ENCODE measurements at places on chromosomes 13 and 19.

DNA sequence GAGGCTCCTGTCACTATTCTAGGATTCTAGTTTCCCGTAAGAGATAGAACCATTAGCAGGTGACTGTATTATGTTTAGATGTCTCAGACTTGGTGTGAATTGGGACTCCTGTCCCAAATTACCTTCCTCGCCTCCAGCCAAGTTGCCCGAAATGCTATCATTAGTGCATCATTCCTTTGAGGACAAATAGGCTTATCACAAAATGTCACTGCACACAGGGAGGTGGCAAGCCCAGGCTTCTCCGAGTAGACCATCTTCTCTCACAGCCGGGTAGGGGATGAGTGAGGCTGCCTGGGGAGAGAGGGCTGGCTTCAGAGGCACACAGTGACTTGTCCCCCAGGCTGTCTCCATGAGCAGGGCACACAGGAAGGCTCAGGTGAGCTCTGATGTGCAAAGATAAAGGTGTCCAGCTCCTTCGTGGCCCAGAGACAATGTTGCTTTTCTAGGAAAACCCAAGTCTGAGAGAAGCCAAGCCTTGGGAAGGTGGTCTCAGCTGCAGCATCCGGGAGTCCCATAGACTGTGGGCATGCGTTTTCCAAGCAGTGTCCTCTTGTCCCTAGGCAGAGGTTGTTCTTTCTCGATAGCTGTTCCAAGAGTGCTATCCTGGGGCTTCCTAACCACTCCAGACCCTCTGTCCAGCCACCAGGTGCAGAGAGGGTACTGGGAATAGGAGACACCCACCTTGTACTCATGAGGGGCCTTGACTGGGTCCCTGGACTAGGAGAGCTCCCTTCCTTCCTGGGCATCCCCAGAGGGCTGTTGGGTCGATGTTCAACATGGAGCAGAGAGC lies 163.1 kb upstream of the TSHZ3 start:
- no peak for DNase-seq

DNA sequence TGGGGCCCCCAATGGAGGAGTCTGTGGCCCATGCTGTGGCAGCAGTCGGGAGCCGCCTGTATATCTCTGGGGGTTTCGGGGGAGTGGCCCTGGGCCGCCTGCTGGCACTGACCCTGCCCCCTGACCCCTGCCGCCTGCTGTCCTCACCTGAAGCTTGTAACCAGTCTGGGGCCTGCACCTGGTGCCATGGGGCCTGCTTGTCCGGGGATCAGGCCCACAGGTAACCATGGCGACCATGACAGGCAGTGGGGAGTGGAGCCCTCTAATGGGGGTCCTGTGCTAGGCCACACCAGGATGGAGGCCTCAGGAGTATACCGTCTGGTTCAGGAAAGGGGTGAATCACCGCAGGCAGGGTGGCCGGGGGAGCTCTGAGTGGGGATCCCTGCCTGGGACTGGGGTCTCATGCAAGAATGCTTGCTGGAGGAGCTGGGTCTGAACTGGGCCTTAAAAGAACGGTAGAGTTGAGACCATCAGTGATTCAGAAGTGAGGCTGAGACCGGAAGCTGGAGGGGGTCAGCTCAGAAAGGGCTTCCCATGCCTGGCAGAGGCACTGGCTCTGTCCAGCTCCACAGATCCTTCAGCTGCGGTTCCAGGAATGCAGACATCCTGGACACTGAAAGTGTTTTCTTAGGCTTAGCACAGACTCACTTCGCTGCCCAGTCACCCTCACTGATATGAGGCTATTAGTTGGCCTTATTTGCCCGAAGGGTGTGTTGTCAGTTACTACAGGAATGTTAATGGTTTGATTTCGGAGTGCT lies 29.1 kb downstream of the CNFN start:
- no peak for DNase-seq

GRCh38 chr19:12946092-12946721 lies 545 bp downstream of the RAD23A start:
- peak; percentile 58 for DNase-seq

DNA sequence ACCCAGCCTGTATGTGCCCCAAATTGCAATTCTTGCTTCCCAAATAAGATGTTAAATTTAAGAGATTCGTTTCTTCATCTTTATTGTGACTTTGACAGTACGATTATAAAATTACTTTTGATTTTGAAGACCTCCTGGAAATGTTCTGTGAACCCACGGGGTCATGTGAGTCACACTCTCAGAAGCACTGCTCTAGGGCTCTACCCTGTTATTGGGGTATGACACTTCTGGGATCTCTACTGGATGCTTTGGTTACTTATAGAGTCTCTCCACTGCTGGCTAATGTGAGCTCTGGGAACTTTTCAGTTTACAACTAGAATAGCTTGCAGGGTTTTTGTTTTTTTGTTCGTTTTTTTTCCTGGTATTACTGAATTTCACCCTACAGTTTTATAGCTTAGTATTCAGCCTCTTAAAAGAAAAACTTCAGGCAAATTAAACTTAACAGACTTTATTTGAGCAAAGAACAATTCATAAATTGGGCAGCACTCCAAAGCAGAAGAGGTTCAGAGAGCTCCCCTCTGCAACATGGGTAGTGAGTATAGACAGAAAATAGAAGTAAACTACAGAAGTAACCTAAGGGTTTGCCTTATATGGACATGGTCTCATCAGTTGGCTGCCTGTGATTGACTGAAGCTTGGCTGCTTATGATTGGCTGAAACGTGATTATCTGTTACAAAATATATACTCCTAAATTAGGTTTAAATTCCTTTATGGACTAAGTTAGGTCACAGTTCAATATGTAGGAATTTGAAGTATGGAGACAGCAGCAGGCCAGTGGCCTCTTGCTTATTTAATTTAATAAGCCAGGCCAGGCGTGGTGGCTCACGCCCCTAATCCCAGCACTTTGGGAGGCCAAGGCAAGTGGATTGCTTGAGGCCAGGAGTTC lies 28.5 kb upstream of the PSPC1 start:
- no peak for DNase-seq

- DNase-seq, result peak; percentile 23
These were observed 47.7 kb upstream of the UQCRFS1 start for GRCh38 chr19:29260477-29261317.

GRCh38 chr13:72170571-72170970 lies 303.6 kb upstream of the DACH1 start:
- DNase-seq, result no peak

- no peak for DNase-seq
These were observed 23.6 kb upstream of the ASPDH start for GRCh38 chr19:50537306-50537685.

DNA sequence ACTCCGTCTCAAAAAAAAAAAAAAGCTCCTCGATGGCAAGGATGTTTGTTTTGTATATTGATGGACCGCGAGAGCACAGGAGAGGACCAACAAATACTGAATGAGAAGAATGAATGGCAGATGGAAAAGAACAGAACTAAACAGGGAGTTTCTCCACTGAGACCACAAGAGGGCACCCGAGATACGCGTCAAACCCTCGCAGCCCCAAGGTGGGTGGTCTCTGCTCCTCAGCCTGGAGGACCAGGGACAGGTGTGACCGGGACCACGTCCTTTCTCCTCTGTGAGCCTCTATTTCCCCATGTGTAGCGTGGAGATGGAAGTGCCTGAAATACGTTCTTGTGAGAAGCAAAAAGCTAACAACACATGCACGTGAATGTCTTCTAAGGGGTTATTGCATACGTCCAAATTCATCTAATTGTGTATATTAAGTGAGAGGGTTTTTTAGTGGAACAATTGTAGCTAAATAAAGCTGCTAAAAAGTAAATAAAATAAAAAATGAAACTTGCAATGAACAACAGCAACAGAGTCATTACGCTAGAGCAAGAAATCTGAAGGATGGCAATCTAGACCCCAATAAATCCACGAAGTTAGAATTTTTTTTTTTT lies 8.3 kb upstream of the CDC42EP5 start:
- no peak for DNase-seq

- DNase-seq, result peak; percentile 56
These were observed 9.7 kb upstream of the GIPC1 start for GRCh38 chr19:14505488-14506239.

GRCh38 chr13:34469196-34469986 lies 472.7 kb upstream of the NBEA start:
- DNase-seq, result no peak

DNA sequence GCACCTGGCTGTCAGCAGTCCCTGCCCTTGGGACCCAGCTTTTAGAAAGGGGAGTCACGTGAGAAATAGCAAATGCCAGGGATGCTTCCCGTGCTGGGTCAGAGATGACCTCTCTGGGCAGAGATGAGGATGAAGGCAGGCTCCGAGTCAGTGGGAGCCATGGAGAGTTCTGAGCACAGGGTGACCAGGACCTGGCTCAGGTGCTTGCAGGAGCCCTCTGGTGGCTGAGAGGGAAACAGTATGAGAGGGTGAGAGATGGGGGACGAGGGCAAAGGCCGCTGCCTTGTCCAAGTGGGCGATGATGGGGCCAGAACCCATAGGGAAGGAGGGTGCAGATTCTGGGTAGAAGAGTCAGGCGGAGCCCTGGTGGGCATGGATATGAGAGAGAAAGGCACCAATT lies 15.8 kb downstream of the TMED1 start:
- no peak for DNase-seq

DNA sequence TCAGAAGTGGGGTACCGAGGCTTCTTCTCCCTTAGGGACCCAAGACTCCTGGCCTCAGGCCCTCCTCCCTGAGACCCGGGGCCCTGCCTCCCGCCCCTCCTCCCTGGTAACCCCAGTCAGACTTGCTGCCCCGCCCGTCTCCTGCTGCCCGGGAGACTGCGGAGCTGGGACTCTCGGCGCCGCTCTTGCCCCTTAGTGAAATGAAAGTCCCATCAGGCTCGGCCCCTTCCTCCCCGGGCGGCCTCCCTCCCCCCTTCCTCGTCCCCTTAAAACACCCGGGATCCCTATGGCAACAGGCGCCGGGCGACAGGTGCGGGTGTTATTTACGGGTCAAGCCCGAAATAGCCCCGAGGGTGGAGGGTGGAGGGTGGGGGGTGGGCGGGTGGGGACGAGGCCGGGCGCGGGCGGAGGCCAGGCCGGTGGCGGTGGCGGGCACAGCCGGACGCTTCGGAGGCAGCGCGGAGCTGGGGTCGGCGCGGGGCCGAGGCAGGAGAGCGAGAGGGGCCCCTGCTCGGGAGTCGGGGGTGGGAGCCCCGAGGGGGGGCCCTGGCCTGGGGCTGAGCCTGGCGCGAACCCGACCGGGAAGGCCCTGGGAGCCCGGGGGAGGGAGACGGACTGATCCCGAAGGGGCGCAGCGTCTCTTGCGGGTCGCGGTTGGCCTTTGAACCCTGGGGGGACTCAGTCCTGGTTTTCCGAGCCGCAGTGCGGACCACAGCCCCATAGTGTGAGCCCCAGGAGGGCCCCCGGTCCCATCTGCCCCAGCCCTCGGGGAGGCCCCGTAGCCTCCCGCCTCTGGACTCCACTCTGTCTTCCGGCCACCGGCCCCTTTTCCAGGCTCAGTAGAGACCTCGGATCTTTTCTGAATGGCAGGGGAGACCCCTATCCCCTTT lies at the start of gene CACNG6:
CACNG6 (plus strand) TSS at position 414 of the 890 bp plus-strand sequence. CDS start 1,241 bp downstream, outside the sequence.
- DNase-seq, result peak; percentile 62

DNA sequence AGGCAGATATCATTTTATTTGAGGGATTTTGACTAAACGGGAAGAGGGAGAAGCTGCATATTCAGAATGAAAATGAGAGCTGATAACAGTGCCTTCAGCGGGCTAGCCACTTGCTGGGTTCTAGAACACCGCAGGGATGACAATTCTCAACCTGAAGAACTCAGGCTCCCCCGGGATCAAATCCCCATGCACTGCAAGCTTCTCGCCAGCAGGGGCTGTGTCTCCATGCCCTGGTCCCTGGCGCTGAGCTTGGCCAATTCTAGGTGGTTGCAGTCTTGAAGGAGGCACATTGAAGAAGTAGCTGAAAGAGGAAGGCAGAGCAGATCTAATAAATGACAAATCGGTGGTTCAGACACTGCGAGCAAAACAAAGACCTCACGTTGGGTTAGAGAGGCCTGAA lies 128.7 kb downstream of the UQCRFS1 start:
- peak; percentile 19 for DNase-seq

DNA sequence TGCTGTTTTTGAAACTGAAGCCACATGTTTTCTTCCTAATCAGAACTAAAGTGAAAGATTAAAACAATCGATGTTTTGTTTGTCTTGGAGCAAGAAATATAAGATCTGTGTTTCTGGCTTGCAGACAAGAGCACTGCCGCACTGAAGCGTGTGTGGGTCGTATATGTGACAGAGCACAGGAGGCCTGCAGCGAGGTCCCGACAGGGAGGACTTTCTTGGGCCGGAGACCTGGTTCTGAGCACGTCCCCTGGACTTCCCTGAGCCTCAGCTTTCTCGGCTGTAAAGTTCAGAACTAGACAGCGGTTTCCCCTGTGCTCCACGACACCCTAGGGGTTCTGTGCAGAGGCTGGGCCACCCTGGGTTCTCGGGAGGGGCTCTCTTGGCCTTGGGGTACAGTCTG lies 60.5 kb downstream of the GADD45B start:
- no peak for DNase-seq

- no peak for DNase-seq
These were observed 1608.8 kb upstream of the PCDH20 start for GRCh38 chr13:63024458-63024857.

DNA sequence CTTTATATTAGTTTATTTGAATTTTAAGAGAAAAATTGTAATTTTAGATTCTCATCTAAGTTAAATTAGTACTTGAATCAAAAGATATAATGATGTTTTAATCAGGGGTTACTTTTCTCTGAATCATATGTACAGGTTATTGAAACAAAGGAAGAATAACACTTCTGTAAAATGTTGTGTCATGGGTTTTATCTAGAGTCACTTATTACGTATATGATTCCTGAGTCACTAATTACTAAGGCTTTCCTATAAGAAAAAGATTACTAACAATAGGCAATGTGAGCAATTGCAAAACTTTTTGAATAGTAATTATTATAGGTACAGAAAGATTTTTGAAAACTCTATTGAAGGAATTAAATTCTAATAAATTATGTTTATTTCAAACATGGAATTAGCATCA lies 99.2 kb upstream of the KLF5 start:
- no peak for DNase-seq

GRCh38 chr13:103883698-103884097 lies 817.5 kb upstream of the SLC10A2 start:
- no peak for DNase-seq

DNA sequence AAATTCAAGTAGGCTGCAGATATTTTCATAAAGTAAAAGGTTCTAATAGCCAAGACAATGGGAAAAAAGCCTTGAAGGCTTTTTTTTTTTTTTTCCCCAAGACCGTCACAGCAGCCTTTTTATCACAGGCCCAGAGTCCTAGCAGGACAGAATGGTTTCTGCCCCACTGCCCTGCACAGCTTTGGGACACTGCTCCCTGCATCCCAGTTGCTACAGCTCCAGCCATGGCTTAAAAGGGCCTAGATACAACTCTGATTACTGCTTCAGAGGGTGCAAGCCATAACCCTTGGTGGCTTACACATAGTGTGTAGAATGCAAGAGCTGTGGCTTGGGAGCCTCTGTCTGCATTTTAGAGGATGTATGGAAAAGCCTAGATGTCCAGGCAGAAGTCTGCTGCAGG lies 1362.8 kb downstream of the SLITRK5 start:
- no peak for DNase-seq

GRCh38 chr19:3949997-3950859 lies 17.4 kb downstream of the NMRK2 start:
- no peak for DNase-seq

GRCh38 chr19:33241530-33242101 lies 16.0 kb upstream of the SLC7A10 start:
- DNase-seq, result no peak
